ENCODE measurements at places on chromosomes 11 and 22.

- no peak for DNase-seq
Observed at GRCh38 chr11:63404161-63404935, 34.8 kb downstream of the SLC22A9 start.

GRCh38 chr11:70942593-70942992 lies 309.8 kb downstream of the SHANK2 start:
- DNase-seq: no peak

GRCh38 chr11:111476366-111476765 lies 35.8 kb downstream of the BTG4 start:
- DNase-seq: no peak

GRCh38 chr22:22784249-22785039 lies 103.2 kb upstream of the IGLL5 start:
- no peak for DNase-seq

DNA sequence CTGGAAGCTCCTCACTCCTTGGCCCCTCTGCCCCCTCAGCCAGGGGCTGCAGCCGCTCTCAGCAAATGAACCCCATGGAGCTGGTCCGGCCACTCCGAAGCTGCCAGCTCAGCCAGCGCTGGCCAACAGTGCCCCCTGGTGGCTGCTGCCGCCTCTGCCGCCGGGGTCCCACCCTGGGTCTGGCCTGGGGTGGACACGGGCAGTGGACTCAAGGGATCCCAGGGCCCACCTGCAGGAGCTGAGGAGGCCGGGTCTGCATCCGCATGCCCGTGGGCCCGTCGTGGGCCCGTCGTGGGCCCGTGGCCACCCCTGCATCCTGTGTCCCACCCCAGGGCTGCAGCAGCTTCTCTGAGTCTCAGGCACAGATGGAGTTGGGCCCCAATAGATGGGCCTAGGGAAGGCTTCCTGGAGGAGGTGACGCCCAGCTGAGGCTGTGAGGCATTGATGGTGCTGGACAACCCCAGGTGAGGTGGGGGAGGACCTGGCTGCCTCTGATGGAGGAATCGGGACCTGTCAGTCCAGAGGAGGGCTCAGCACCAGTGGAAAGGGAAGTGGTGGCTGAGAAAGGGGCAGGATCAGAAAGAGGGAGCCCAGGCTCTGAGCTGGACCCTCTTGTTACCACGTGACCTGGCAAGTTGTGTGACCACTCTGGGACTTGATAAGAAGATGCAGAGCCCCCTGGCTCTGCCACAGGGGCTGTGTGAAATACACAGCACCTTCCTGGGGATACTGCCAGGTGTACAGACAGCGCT lies 522.3 kb downstream of the BRD1 start:
- no peak for DNase-seq
